ENCODE measurements at places on chromosomes 13 and 19. TPM values are rescaled to one million over a fixed set of nuclear protein-coding genes. Genes with fewer than 3 reads are reported as not detected.

DNA sequence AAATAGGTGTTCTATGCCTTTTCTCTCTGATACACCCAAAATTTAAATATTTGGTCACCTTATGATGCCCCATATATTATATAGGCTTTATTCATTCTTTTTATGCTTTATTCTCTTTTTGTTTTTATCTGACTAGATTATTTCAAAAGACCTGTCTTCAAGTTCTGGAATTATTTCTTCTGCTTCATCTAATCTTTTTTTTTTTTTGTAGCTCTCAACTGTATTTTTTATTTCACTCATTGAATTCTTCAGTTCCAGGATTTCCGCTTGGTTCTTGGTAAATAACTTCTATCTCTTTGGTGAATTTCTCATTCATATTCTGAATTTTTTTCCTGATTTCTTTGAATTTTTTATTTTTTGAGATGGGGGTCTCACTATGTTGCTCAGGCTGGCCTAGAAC, 3.9 kb upstream of the CLEC4M start:
- no peak for ATAC-seq

GRCh38 chr19:6273701-6274601, 5.8 kb downstream of the MLLT1 start:
- ATAC-seq: no peak

GRCh38 chr13:79246578-79246949, 159.5 kb downstream of the RBM26 start:
- ATAC-seq: no peak

DNA sequence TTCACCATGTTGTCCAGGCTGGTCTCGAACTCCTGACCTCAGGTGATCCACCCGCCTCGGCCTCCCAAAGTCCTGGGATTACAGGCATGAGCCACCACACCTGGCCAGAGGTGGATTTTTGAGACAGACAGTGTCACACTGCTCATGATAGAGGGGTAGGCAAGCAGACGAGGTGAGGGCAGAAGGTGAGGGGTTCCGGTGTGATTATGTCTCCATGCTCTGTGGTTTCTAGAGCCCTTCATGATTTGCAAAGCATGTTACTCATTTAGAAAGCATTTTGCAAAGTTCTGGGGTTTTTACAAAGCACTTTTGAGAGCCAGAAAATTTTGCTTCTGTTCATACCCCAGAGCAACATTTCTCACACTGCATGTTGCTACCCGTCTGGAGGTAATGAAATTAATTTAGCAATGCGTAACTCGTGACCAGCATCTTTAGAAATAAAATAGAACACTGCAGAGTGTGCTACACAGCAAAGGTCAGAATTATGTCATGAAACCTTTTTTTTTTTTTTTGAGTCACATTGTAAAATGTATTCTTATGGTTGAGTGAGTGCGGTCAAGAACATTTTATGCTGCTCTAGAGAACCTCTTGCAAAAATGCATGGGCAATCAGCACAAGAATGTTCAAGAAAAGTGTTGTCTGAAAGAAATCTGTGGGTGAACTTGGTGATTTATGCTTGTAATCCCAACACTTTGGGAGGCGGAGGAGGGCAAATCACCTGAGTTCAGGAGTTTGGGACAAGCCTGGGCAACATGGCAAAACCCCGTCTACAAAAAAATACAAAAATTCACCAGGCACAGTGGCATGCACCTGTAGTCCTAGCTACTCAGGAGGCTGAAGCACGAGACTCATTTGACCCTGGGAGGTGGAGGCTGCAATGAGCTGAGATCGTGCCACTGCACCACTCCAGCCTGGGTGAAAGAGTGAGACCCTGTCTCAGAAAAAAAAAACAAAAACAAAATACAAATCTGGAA, 58.0 kb downstream of the MAP4K1 start:
- ATAC-seq: peak; percentile 87

DNA sequence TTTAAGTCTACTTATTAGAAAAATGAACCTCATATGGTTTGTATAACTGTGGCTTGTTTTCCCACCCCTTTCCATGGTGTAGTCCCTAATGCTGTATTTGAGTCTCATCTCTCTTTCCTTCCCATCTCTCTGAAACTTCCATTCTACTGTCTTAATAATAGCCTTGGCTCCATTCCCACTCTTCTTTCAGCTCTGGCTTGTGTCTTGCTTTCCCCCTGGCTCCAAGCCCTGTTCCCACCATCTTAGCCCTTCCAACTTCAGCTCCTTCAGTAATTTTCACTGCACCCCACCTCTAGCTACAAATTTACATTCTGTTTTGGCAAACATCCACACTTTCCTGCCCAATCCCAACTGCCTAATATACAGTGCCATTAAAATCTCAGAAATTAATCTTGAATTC, 137.5 kb downstream of the SLITRK6 start:
- no peak for ATAC-seq

DNA sequence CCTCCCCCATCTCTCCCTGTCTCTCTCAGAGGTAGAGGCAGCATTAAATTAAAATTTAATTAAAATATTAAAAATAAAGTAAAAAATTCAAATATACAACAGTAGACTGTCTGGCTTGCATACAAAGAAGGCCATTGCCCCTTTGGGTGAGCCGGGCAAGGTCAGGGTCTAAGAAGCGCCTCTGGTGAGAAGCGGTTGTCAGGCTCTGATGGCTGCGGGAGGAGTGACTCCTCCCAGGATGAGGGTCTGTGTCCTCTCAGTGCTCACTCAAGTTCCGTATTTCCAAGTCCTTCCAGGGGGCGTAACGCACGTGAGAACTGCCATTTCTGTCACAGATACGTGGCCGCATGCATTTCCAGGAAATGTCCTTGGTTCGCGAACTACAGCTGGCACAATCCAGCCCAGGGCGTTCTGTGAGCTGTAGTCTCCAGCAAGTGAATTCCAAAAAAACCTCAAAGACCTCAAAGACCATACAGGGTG, 737 bp upstream of the ZNF181 start:
- no peak for ATAC-seq

DNA sequence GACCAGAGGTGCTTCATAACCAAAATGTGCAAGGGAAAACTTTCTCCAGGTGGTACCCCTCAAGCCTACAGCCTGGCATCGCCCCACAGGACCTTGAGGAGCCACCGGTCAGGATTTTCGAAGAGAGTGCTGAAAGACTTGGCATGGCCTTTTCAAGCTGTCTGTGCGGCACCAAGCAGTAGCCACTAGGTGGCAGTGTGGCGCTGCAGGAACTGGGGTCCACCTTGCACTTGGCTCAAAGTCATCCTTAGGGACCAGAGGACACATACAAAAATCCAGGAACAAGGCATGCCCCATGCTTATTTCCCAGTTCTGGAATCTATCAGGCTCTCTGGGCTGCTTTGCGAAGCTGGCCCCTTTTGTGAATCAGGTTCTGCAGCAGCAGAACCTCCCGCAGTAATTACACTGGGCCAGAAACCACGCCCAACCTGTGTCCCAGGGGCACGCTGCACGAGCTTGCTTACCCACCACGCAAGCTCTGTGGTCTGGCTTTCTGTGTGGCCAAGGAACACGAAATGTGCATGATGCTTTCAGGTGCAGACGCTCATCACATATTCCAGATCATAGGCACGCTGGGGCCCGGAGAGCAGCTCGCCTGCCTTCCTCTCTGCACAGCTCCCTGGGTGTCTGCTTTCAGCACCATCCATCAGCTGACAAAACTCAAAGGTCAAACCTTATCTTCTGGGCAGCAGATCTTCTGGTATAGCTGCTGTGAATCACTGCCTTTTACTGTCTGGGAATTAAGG, 87.2 kb downstream of the SLC7A1 start:
- ATAC-seq: peak; percentile 76

ZNF534 gene
- total RNA-seq: not detected

POU4F1 gene
- 0.35 TPM for total RNA-seq

APOC1 gene
- total RNA-seq: 1.6 TPM

IGFL2 gene
- not detected for total RNA-seq

NLRP7 gene
- total RNA-seq: not detected

RGCC gene
- total RNA-seq: 57.0 TPM

Measured in activated T-helper 17 cell treated with anti-CD3 and anti-CD28 coated beads, Interleukin-2, amount 50 U/mL, for 72 hours (primary cell).